ENCODE measurements at places on chromosomes 4 and X. TPM values are rescaled to one million over a fixed set of nuclear protein-coding genes. Genes with fewer than 3 reads are reported as not detected.

DNA sequence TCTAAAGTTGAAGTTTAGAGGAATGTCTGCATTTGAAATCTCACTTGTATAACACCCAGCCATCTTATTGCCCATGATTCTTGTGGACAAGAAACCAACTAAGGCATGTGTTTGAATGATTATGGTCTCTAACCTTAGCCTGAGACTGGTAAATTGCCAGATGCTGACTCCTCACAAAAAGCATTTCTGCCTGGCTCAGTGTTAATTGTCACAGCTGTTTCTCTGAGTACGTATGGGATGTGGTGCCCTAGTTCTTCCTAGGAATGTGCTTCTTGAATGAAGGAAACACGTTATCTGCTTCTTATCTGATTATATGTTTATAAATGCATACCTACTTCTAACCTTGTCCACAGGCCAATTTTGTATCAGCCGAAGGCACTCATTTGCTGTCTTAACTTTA, 63.1 kb upstream of the NDP start:
- no peak for DNase-seq

- DNase-seq = peak; percentile 83
These were observed 94.4 kb downstream of the SOWAHB start for GRCh38 chr4:76803522-76803921.

- no peak for DNase-seq
These were observed 8.1 kb downstream of the ETDB start for GRCh38 chrX:135112096-135112729.

DNA sequence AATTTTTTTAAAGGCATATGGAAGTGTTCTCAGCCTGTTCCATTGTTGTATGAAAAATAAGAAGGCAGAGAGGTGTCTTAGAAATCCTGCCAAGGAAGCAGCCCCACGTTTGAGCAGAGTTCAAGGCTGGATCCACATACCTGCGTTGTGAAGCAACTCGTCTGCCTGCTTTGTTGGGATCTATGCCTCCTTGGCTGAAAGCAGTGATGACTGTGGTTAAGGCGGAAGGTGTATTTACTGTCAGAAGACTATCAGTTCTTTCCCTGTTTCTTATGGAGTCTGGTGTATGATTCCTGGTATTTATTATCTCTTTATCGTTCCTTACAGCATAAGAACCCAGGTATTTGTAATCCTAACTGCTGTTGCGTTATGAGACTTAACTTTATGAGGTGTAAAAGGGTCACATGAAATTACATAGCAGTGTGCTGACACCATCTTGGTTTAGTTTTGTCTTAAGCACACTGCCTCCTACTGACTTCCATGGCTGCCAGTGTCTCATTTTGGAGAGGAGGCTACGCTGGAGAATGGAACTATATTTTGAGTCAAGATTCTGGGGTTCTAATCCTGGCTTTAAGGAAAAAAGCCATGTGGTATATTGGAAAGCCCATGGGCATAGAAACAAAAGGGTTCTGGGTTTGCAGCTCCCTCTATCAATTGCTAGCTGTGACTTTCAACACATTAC, 3.1 kb upstream of the MSMO1 start:
- no peak for DNase-seq

DNA sequence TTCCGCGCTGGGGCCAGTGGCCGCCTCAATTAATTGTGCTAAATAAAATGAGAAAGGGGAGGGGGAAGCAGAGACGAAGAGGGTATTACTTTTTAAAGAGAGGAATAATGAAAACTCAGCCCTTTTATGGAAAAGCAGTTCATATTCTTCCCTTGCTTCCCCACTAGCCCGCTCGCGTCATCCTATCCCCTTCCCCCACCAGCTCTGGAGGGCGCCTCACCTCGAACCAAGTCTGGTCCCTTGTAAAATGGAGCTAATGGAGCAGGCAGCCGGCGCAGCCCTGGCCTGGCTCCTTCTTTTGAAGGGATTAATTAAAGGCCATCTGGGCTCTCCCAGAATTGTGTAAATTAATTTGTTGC, 511 bp upstream of the NKX6-1 start:
- DNase-seq = no peak

Gene FAAH2
- 0.92 TPM for total RNA-seq

- no peak for DNase-seq
These were observed 367.6 kb downstream of the BCOR start for GRCh38 chrX:39729981-39730661.

DNA sequence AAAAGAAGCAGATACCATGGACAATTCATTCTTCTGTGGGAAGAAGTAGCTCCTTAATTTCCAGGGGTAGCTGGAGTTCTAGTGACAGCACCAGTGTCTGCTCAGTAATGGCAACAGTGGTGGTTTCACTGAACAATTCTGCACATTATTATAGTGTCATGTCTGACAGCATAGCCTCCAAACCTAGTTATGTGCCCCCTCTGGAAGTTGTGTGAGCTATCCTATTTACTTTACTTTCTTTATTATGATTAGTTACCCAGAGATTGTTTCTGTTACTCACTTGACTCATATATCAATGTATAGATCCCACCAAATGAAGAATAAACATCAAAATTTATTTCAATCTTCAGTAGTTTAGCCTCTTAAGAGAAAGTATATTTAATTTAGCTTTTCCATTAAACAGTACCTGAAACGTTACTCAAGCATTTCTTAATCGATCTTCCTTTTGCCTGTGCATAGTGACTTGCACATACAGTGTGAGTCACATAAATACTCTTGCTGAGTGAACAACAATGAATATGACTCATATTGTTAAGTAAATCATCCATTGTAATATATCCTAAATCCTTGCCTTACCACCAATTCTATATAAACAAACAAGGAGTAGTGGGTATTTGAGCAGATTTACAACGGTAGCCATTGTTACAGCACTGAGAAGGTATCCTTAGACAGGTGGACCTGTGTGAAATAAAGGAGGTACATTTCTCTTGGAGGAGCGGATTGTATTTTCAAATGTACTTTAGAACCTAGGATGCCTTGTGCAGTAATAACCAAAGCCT, 534.7 kb downstream of the ANKRD50 start:
- DNase-seq = peak; percentile 78

Gene FDCSP
- not detected for total RNA-seq

- no peak for DNase-seq
These were observed 395.5 kb upstream of the SMIM31 start for GRCh38 chr4:164358400-164358799.

- DNase-seq = no peak
These were observed 16.0 kb upstream of the PLA2G12A start for GRCh38 chr4:109745830-109746229.

DNA sequence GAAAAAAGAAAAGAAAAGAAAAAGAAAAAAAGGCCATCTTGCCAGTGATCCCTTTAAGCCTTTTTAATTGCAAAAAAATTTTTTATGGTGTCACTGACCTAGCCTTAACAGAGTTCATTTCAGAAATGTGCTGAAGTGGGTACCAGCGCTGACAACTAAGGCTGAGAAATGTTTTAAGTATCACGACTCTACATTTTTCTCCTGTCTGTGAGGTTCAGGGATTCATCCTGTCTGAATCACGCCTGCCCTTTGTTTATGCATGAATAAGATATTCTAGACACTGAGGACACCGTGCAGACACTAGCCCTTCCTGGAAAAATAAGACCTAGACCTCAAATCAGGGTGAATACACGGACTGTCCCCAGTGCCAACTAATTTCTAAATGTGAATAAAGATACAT, 154.4 kb upstream of the NOCT start:
- no peak for DNase-seq

DNA sequence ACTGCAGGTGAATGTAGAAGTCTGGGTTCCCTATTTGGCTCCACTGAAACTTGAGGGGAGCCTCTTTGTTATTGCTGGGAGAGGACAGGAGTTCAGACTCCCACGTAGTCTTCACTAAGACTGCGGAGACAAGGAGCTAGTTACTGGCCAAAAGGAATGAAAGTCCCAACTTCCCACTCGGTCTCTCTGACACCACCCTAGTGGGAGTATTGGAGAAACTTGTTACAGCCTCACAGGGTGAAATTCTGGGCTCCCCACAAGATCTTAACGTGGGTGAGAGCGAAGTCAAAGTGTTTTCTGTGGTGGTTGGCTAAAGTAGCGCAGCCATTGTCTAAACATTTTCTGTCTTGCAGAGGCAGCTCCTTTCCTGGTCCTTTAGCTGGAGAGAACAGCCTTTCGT, 13.5 kb downstream of the MYOZ2 start:
- no peak for DNase-seq

Gene XPNPEP2
- not detected for total RNA-seq

Gene GSX2
- not detected for total RNA-seq

DNA sequence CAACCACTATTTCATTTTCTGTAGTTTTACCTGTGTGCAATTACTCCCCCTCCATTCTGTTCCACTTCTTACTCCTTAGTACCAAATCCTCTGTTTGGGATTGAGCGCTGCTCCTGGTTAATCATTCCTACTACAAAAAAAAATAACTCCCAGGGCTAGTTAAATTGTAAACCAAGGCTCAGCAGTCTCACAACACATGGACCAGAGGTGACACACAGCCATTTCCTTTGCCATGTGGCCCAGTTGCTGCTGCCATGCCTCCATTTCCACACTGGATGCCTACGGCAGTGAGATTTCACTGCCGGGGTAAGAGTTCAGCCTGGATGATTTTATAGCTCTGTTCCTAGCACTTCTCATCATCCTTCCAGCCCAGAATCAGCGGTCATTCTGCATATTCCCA, 107.2 kb downstream of the AKAP4 start:
- no peak for DNase-seq

DNA sequence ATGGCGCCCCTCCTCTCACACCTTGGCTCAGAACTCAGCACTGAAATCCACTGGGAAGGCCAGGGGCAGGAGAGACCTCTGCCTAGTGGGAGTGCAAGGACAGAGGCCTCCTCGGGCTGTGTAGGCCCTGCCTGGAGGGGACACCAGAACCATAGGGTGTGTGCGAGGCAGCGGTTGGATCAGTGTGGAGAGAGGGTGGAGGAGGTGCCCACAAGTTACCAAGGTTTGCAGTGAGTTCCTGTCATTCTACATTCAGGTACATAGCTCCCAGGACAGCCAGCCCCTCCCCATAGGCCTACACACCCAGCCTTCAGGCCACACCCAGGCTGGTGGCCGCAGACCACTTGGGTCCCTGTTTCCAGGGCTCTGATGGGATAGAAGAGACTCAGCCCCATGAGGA, 19.2 kb upstream of the SPON2 start:
- DNase-seq = no peak

DNA sequence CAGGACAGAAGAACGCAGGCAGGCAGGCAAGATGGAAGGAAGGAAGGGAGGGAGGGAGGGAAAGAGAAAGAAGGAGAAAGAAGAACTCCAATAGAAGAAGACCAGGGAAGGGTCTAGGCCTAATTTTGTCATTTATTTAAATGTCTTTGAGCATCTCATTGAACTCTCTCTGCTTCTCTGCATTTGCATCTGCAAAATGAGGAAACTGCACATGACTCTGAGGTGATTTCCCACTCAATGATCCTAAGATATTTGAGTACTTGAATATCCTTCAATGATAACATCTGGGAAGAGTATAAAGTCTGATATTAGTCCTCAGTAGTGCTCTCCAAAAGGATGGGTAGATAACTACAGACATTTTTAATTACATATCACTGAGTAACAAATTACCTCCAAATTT, 33.1 kb upstream of the RBPJ start:
- DNase-seq = no peak

DNA sequence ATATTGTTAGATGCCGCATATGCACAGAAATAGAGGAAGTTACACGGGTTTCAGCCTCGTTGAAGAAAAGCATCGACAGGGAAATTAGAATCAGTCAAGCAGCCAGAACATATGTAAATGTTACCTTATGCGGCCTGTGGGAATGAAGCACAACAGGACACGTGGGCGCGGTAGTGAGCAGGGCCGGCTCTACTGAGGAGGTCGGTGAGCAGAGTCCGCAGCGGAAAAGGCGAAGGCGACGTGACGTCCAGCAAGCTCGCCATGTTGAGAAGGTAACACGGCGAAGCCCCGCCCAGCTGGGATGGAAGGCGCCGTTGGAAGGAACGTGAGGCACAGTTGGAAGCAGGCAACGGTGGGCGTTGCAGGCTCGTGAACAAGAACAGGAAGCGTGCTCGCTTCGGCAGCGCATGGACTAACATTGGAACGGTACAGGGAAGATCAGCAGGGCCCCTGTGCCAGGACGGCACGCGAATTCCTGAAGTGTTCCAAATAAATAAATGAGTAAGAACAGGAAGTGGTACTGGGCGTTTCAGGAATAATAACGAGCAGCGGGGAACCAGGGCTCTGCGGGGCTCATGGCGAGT, 54.6 kb downstream of the MTNR1A start:
- DNase-seq = no peak

Gene GLRB
- 1.2 TPM for total RNA-seq

DNA sequence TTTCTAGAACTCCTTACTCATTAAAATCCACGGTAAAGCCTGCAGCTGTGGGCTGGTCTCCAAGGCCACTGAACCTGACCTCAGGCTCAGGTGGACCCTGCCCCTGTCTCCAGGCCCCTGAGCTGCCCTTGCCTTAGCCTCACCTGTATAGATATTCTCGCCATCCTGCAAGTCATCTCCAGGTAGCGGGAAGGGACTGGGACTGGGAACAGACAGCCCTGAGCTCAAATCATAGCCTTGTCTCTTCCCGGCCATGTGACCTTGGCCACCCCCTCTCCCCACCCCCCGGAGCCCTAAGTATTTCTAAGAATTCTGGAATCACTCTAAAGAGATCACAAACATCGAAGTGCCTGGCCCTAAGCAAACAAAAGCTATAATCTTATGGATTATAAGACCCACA, 17.7 kb downstream of the ABLIM2 start:
- no peak for DNase-seq

GRCh38 chrX:153669174-153669890, 4.3 kb downstream of the PNCK start:
- no peak for DNase-seq

- no peak for DNase-seq
These were observed 904.9 kb upstream of the AGA start for GRCh38 chr4:178347111-178347510.

- DNase-seq = no peak
These were observed 35.0 kb downstream of the PROM1 start for GRCh38 chr4:16048619-16049419.

DNA sequence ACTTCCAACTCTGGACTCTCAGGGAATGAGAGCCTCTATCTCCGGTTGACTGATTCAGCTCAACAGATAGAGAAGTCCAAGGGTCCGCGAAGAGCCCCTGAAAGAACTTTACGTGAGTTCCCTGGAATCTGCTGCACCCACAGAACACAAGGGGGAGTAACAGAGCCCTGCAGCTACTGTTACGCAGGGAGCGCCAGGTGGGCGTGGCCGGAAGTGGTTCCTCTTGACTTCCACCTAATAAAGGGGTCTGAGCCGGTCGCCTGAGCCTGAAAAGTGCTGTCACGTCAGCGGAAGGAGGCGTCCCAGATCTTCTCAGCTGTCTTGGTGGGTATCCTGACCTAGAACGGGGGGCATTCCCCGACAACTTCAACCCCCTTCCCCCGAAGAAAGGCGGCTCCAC, at the start of gene MAGEB6:
Gene MAGEB6, plus strand, starts transcription at position 237 of the 400 bp plus-strand sequence. CDS start 1,407 bp downstream, outside the sequence.
- no peak for DNase-seq

DNA sequence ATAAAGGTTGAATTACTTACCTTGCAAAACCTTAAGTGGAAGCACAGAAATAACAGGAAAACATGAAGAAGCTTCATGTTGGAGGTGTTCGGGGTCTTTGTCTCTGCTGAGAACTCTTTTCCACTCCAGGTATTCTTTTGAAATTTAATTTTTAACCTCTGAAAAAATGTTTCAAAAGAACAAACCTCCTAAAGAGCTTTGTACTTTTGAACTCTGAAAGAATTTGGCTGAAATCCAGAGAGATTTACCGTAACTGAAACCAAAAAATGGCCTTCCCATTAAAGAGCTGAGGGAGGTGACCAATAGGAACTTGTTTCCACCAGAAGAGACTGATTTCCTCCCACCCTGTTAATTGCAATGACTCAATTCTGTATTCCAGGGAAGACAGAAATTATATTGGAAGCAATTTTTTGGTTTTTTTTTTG, at the start of gene CFI:
Gene CFI, minus strand, starts transcription at position 105 of the 425 bp plus-strand sequence. Its CDS starts 28 bp downstream, at position 77.
- no peak for DNase-seq

Gene DUSP21
- total RNA-seq = not detected

Measured in foreskin keratinocyte (primary cell).